Activated CD8-positive, alpha-beta memory T cell treated with anti-CD3 and anti-CD28 coated beads, Interleukin-2, amount 50 U/mL, for 4 hours (primary cell): ENCODE measurements at places on chromosomes 5 and 9.

- DNase-seq = no peak
Measured at GRCh38 chr5:157115012-157115411, 6.2 kb upstream of the HAVCR2 start.

- no peak for DNase-seq
Measured at GRCh38 chr5:170751631-170752030, 31.9 kb upstream of the GABRP start.

GRCh38 chr9:3567988-3568387, 42.2 kb upstream of the RFX3 start:
- no peak for DNase-seq

DNA sequence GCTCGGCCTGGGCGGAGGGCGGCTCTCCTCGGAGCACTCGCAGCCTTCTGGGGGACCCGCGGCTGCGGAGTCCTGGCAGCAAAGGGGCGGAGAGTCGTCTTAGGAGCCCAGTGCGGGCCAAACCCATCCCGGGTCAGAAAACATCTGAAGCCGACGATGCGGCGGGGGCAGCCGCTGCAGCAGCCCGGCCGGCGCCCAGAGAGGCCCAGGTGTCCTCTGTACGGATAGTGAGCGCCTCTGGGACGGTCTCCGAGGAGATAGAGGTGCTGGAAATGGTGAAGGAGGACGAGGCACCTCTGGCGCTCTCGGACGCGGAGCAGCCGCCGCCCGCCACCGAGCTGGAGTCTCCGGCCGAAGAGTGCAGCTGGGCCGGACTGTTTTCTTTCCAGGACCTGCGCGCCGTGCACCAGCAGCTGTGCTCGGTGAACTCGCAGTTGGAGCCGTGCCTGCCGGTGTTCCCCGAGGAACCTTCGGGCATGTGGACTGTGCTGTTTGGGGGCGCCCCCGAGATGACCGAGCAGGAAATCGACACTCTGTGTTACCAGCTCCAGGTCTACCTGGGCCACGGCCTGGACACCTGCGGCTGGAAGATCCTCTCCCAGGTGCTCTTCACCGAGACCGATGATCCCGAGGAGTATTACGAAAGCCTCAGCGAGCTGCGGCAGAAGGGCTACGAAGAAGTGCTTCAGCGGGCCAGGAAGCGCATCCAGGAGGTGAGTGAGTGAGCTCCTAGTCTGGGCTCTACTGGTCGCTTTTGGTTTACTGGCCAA, 1.2 kb downstream of the JMY start:
- DNase-seq = peak; percentile 23

GRCh38 chr5:34041247-34041972, 1.6 kb downstream of the C1QTNF3 start:
- DNase-seq = no peak

DNA sequence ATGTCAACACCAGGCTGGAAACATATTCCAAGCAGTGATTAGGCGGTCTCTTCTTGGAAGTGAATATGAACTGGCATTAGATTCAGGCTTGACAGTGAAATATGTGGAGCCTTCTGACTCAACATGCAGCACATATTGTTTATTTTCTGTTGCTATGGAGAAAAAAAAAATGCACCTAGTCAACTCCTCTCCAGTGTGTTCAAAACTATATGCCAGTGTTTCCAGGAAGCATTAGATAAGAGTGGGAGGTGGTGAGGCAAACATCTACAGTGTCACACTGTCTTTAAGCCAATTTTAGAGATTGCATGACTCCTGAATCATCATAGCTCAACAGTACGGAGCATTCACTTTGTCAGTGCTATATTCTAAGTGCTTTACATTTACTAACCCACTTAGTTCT, 117.9 kb downstream of the HCN1 start:
- no peak for DNase-seq

DNA sequence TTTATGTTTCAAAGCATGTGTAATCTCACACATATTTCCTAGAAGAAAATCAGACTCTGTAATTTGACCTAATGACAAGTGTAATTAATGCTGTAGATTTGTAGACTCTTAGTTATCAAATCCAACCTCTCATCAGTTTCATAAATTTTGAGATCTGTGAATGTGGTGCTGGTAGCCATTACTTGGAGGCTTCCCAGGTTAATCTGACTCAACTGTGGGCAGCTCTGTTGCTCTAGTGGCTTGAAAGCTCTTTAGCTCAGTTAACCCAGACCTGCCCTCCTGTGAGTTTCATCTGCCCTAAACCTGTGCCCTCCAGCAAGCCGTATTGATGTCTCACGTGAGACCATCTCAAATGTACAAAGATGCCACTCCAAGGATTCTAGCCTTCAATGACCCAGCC, 323.4 kb downstream of the FBXL7 start:
- no peak for DNase-seq

DNA sequence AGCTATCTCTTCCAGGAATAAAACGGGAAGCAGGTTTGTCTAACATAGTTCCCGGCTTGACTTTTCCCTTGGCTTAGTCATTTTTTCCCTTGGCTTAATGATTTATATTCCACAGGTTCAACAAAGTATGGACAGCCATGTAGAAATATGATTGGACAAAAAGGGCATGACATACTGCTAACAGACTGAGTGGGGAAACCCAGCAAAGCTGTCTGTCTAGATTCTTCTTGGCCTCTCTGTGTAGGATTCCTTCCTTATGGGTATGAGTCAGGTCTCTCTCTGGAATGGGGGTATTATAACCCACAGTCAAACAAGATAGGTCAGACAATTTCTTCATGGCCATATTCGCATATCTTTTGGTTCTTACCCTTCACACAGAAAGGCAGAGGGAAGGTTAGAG, 5.7 kb upstream of the MTAP start:
- no peak for DNase-seq

GRCh38 chr5:65013166-65013565, 244.4 kb downstream of the CWC27 start:
- no peak for DNase-seq

- no peak for DNase-seq
Measured at GRCh38 chr5:112915831-112916230, 6.2 kb downstream of the REEP5 start.

DNA sequence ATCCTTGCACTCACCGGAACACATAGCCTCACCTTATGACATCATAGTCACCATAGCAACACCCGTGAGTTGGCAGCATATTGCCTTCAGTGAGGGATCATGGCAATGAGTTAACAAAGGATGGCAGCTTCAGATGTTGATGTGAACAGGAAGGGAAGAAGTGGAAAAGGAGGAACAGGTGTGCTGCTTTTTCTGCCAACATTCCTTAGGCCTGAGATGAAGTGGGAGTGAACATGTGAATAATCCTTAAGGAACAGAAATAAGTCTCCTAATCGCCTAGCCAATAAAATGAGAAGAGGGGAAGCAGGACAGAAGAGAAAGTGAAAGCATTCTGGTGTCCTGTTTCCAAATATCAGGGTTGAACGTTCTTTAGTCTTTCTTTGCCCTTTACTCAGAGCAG, 360.0 kb downstream of the BRINP1 start:
- no peak for DNase-seq

- no peak for DNase-seq
Measured at GRCh38 chr5:116371935-116372334, 202.7 kb downstream of the SEMA6A start.

GRCh38 chr9:134494905-134495304, 146.7 kb upstream of the COL5A1 start:
- no peak for DNase-seq

DNA sequence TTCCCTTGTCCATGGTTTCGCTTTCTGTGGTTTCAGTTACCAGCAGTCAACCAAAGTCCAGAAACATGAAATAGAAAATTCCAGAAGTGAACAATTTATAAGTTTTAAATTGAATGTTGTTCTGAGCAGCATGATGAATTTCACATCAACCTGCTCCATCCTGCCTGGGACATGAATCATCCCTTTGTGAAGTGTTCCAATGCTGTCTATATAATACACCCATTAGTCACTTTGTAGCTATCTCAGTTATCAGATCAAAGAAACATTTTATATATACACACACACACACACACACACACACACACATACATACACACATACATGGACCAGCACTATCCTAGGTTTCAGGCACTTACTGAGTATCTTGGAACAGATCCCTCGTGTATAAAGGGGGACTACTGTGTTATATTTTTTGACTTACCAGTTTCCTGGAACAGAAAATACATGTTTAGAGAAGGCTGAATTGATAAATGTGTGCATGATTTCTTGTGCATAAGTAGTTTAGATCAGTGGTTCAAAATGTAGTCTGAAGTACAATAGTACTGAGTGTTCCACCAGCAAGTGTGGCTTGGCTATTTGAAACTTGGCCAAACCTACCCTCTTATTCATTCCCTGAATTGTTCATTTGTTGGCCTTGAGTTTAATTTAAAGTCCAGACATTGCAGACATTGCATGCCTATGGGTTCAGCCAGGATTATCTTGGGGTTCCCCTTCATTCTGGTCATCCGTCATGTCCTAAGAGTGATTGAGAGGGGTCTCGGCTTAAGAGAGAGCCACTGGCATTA, 510.0 kb downstream of the GADD45G start:
- DNase-seq = no peak

DNA sequence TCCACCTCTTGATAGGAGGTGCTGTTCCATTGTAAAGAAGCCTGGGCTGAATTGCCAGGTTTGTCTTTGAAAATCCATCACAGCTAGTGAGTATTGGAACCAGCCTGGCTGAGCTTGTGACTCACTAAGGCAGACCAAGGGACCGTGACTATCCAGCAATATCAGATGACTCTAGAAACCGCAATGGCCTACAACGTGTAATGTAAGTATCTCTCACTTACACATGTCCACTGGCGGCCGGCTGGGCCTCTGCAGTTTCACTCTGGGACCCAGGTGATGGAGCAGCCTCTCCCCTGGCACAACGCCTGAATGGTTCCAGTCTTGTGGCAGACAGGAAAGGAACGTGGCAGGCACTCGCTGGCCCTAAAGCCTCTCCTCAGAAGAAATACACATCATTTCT, 3.1 kb upstream of the HRH2 start:
- DNase-seq = no peak

DNA sequence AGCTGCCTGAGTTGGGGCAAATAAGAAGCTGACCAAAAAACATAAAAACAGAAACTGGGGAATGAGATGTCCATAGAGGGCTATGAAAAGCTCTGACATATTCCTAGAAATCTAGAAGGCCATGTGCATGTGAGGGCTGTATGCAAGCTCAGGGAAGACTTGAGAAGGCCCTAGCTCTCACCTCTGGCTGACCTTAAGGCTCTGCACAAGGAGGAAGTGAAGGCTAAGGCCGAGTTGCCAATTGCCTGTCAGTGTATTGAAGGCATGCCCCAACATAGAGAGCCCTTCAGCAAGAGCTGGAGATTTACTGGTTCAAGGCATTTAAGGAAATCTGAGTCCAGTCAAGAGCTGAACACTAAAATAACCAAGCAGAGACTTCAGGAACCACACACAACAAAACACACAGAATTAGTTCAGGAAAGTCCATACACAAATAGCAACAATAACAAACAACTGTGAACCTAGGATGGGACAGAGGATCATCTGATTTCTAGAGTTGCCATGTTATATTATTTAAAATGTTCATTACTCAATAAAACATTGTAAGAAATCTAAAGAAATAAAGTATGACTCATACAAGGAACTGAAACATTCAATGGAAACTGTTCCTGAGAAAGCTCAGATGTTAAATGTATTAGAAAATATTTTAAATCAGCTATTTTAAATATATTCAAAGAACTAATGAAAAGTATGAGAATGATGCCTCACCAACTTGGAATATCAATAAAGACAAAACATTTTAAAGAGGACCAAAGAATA, 161.8 kb downstream of the AUH start:
- no peak for DNase-seq

DNA sequence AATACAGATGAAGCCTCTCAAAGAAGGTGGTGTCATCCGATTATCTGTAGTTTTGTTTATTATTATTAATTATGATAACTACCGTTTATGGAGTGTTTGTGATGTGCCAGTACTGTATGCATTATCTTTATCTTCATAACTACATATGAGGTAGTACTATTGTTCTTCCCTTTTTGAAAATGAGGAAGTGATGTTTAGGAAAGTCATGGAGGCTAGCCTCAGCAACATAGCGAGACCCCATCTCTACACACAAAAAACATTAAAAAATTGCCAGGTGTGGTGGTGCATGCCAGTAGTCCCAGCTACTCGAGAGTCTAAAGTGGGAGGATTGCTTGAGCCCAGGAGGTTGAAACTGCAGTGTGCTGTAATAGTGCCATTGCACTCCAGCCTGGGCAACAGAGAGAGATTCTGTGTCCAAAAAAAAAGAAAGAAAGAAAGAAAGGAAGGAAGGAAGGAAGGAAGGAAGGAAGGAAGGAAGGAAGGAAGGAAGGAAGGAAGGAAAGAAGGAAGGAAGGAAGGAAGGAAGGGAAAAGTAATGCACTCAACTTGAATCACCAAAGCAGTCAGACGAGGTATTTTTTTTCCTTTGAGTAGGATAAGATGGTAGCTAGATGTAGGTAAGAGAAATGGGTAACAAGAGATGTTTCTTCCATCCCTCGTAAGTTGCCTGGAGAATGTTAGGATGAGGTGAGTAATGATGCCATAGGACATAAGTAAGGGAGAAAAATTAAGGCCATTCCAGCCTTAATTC, 47.8 kb downstream of the PAM start:
- DNase-seq = no peak

DNA sequence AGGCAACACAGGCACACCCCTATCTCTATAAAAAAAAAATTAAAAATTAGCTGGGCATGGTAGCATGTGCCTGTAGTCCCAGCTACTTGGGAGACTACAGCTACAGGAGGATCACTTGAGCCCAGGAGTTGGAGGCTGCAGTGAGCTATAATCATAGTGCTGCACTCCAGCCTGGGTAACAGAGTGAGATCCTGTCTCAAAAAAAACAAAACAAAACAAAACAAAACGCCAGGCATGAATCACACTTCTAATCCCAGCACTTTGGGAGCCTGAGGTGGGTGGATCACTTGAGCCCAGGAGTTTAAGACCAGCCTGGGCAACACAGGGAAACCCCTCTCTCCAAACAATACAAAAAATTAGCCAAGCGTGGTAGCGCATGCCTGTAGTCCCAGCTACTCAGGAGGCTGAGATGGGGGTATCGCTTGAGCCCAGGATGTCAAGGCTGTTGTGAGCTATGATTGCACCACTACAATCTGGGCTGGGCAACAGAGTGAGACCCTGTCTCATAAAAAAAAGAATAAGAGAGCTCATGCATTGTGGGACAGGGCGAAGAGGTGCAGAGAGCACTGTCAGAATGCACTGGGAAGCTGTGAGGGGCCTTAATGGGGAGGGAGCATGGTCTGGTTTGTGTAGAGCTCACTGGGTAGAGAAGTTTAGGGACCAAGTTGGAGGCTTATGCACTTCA, 8.4 kb upstream of the SAP30L start:
- DNase-seq = no peak

DNA sequence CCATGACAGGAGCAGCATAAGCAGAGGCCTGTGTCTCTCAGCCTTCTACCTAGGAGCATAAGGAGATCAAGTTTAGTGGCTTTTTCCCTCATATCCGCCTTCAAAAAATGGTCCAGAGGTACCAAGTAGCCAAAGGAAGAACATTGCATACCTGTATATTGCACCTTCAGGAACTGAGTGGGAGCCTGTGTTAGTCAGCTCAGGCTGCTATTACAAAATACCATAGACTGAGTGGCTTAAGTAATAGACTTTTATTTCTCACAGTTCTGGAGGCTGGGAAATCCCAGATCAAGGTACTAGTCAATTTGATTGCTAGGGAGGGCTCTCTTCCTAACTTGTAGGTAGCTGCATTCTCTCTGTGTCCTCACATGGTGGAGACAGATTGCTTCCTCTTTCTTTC, 597.4 kb upstream of the PTGER4 start:
- no peak for DNase-seq

GRCh38 chr5:168125445-168126199, 165.8 kb upstream of the WWC1 start:
- no peak for DNase-seq

- peak; percentile 19 for DNase-seq
Measured at GRCh38 chr5:96660971-96661854, 963 bp upstream of the CAST start.

GRCh38 chr9:8424786-8425410, 625.3 kb upstream of the DMAC1 start:
- DNase-seq = no peak
